ENCODE measurements at places on chromosomes 2 and 18. TPM values are rescaled to one million over a fixed set of nuclear protein-coding genes. Genes with fewer than 3 reads are reported as not detected.

GKN1 gene
- not detected for total RNA-seq

GRHL1 gene
- total RNA-seq = 9.3 TPM

DUSP19 gene
- total RNA-seq = 0.58 TPM

CHRNG gene
- not detected for total RNA-seq

GPR17 gene
- total RNA-seq = 1.0 TPM

PLGLB2 gene
- 0.87 TPM for total RNA-seq

ITGB6 gene
- 7.3 TPM for total RNA-seq

NEU2 gene
- total RNA-seq = 4.0 TPM

SERPINB4 gene
- total RNA-seq = 0.40 TPM

LRRTM4 gene
- total RNA-seq = not detected

MALL gene
- total RNA-seq = 136 TPM

- H3K27ac ChIP-seq = peak overlapping the region; percentile 98
- no peak for DNase-seq
- no peaks in the 10 kb centered on the region for H3K36me3 ChIP-seq
- H3K4me3 ChIP-seq = peak overlapping the region; percentile 93
- peaks cover 61% of the 10 kb centered on the region for H3K4me1 ChIP-seq
Measured at GRCh38 chr2:26971911-26972786, 1.7 kb downstream of the MAPRE3 start.

GRCh38 chr18:36120297-36120696, 8.8 kb downstream of the SLC39A6 start:
- no peak overlapping the region for H3K27ac ChIP-seq
- H3K27me3 ChIP-seq = no peaks in the 10 kb centered on the region
- no peaks in the 10 kb centered on the region for H3K36me3 ChIP-seq
- no peak overlapping the region for H3K4me3 ChIP-seq

- no peaks in the 10 kb centered on the region for H3K4me1 ChIP-seq
- DNase-seq = no peak
- H3K27ac ChIP-seq = no peak overlapping the region
- no peaks in the 10 kb centered on the region for H3K27me3 ChIP-seq
- H3K36me3 ChIP-seq = peaks cover 83% of the 10 kb centered on the region
- H3K4me3 ChIP-seq = no peak overlapping the region
Measured at GRCh38 chr2:10792001-10792634, 20.5 kb downstream of the PDIA6 start.

GRCh38 chr2:240387669-240388358, 47.6 kb upstream of the GPC1 start:
- peak overlapping the region; percentile 74 for H3K27ac ChIP-seq
- peak; percentile 96 for DNase-seq
- H3K36me3 ChIP-seq = no peaks in the 10 kb centered on the region
- peak overlapping the region; percentile 59 for H3K4me3 ChIP-seq
- peaks cover 13% of the 10 kb centered on the region for H3K4me1 ChIP-seq

DNA sequence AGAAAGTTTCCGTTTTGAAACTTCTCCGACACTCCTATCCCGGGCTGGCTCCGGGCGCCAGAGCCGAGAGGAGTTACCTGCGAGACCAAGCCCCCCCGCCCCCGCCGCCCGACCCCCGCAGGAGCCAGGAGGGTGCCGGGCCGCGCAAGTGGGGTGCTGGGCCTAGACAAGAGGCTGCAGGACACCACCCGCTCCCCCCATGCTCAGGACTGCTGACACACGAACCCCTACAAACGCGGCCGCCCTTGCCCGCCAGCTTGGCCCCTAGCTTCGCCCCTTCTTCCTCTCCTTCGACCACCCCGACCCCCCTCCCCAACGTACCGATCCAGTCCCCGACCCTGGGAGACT, 497 bp downstream of the PLA2R1 start:
- H3K27me3 ChIP-seq = no peaks in the 10 kb centered on the region
- peak overlapping the region; percentile 75 for H3K4me3 ChIP-seq
- no peak for DNase-seq
- H3K36me3 ChIP-seq = no peaks in the 10 kb centered on the region
- no peak overlapping the region for H3K27ac ChIP-seq

DNA sequence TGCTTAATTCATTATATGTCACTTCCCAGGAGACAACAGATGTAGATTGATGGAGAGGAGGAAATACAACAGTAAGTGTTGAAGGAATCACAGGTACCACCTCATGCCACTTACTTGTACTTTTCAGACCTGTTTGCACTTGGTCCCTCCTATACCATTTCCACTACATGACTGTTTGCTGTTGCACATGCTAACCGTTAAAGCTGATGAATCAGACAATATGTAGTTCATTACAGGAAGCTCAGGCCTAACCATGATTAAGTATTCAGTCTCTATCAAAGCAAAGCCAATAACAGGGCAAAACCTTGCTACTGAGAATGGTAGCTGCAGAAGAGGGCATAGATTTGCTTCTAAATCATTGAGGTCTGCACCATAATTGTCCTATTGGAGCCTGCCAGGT, 30.2 kb upstream of the GRP start:
- peaks cover 5% of the 10 kb centered on the region for H3K27me3 ChIP-seq
- H3K36me3 ChIP-seq = no peaks in the 10 kb centered on the region
- no peak for DNase-seq
- no peaks in the 10 kb centered on the region for H3K4me1 ChIP-seq
- H3K4me3 ChIP-seq = no peak overlapping the region

GRCh38 chr2:171260471-171261424, 100.1 kb upstream of the TLK1 start:
- no peaks in the 10 kb centered on the region for H3K27me3 ChIP-seq
- DNase-seq = peak; percentile 12
- H3K4me1 ChIP-seq = peaks cover 8% of the 10 kb centered on the region
- H3K27ac ChIP-seq = no peak overlapping the region
- no peaks in the 10 kb centered on the region for H3K36me3 ChIP-seq

DNA sequence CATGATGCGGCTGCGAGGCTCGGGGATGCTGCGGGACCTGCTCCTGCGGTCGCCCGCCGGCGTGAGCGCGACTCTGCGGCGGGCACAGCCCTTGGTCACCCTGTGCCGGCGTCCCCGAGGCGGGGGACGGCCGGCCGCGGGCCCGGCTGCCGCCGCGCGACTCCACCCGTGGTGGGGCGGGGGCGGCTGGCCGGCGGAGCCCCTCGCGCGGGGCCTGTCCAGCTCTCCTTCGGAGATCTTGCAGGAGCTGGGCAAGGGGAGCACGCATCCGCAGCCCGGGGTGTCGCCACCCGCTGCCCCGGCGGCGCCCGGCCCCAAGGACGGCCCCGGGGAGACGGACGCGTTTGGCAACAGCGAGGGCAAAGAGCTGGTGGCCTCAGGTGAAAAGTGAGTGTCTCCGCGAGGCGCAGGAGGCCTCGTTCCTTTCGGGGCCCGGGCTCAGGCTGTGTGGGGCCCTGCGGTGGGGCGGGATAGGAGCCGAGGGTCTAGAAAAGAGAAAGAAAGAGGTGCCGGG, 520 bp downstream of the GLS start:
- DNase-seq = peak; percentile 13
- peaks cover 8% of the 10 kb centered on the region for H3K36me3 ChIP-seq
- H3K27me3 ChIP-seq = no peaks in the 10 kb centered on the region
- H3K27ac ChIP-seq = peak overlapping the region; percentile 63
- peak overlapping the region; percentile 80 for H3K4me3 ChIP-seq
- H3K4me1 ChIP-seq = peaks cover 23% of the 10 kb centered on the region

- no peak overlapping the region for H3K27ac ChIP-seq
- no peaks in the 10 kb centered on the region for H3K36me3 ChIP-seq
- DNase-seq = no peak
- no peak overlapping the region for H3K4me3 ChIP-seq
- no peaks in the 10 kb centered on the region for H3K4me1 ChIP-seq
- H3K27me3 ChIP-seq = no peaks in the 10 kb centered on the region
Measured at GRCh38 chr18:27871726-27872125, 305.2 kb downstream of the CDH2 start.

GRCh38 chr18:45493830-45494229, 121.4 kb upstream of the SLC14A2 start:
- no peak for DNase-seq
- H3K4me1 ChIP-seq = no peaks in the 10 kb centered on the region
- no peak overlapping the region for H3K27ac ChIP-seq
- no peaks in the 10 kb centered on the region for H3K36me3 ChIP-seq
- no peaks in the 10 kb centered on the region for H3K27me3 ChIP-seq
- H3K4me3 ChIP-seq = no peak overlapping the region

GRCh38 chr2:205076405-205076804, 531.1 kb downstream of the PARD3B start:
- DNase-seq = no peak
- no peaks in the 10 kb centered on the region for H3K36me3 ChIP-seq
- no peak overlapping the region for H3K4me3 ChIP-seq
- H3K27ac ChIP-seq = no peak overlapping the region
- no peaks in the 10 kb centered on the region for H3K4me1 ChIP-seq

- no peaks in the 10 kb centered on the region for H3K4me1 ChIP-seq
- H3K27me3 ChIP-seq = peaks cover 11% of the 10 kb centered on the region
- no peak overlapping the region for H3K27ac ChIP-seq
Measured at GRCh38 chr2:176118601-176119339, 2.2 kb downstream of the HOXD10 start.

DNA sequence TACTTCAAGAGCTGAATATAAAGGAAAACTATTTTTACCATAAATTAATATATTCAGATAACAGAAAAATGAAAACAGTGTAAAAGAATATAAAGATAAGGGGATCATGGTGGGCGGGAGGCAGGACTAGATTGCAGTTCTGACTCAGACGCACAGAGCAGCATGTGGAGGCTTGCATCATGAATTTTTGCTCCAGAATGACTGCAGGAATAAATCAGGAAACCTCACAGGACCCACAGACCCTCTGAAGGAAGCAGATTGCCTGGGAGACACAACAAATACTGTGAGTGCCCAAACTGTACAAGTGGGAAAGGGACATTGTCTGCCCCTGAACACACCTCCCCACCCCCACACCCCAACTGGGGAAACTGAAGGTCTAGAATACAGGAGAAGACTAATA, 19.2 kb upstream of the SIGLEC15 start:
- H3K36me3 ChIP-seq = peaks cover 7% of the 10 kb centered on the region
- no peak for DNase-seq
- no peak overlapping the region for H3K4me3 ChIP-seq
- H3K4me1 ChIP-seq = peaks cover 18% of the 10 kb centered on the region
- no peak overlapping the region for H3K27ac ChIP-seq

GRCh38 chr18:33951031-33951430, 273.7 kb downstream of the NOL4 start:
- no peak overlapping the region for H3K27ac ChIP-seq
- no peak for DNase-seq
- H3K4me1 ChIP-seq = no peaks in the 10 kb centered on the region
- no peaks in the 10 kb centered on the region for H3K27me3 ChIP-seq
- no peak overlapping the region for H3K4me3 ChIP-seq

DNA sequence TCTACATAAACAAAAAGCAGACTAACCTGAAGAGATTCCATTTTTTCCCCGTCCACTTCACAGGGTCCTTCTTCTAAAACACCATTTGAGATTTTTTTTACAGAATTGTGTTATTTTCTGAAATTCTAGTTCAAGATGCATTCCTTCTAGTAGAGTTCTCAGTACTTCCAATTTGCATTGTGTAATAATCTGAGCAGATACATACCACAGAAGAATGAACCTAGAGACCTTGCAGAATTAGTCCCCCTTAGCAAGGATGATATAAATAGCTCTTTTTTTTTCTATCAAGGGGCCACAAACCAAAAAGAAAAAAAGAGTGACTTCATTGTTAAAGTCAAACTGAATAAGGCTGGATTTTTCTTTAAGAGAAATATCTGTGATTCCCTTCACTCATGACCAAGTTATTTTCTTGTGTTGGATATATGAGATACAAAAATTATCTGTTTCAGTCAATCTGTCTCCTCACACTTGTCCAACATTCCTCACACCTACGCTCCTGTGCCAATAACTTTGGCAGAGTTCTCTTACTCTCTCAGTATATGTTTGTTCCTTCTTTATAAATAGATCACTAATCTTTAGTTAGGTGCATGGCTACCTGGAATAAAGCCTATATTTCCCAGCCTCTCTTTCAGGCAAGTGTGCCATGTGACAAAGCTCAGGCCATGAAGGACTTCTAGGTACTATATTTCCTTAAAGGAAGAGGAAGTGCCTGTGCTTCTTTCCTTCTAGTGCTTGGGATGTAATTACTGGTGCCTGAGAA, 183.5 kb downstream of the ZNF385B start:
- H3K27me3 ChIP-seq = no peaks in the 10 kb centered on the region
- no peak overlapping the region for H3K4me3 ChIP-seq
- H3K4me1 ChIP-seq = 0 out of 2 replicates have a peak, but pooled peaks cover 6% of the 10 kb centered on the region
- no peak overlapping the region for H3K27ac ChIP-seq

GRCh38 chr2:74191596-74192380, 6.6 kb upstream of the MTHFD2 start:
- no peak overlapping the region for H3K27ac ChIP-seq
- no peaks in the 10 kb centered on the region for H3K36me3 ChIP-seq
- H3K4me1 ChIP-seq = no peaks in the 10 kb centered on the region

- H3K36me3 ChIP-seq = no peaks in the 10 kb centered on the region
- peak; percentile 51 for DNase-seq
- H3K27me3 ChIP-seq = no peaks in the 10 kb centered on the region
- peak overlapping the region; percentile 10 for H3K27ac ChIP-seq
- H3K4me3 ChIP-seq = no peak overlapping the region
Measured at GRCh38 chr2:10533811-10534321, 85.7 kb upstream of the ODC1 start.

DNA sequence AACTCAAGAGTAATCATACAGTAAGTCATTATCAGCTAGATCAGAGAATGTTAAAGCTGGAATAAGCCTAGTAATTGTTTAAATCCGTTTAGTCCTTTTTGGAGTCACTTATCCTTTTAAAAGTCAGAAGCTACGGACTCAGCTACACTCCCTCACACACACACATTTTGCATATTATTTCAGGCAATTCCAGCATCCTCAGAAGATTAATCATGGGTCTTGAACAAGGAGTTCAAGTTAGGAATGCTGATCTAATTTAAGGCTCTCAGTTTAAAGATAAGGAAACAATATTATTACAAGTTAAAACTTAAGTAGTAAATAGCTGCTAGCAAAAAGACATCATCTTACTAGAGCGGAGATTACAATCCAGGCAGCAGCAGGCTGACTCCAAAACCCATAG, 74.3 kb downstream of the GTF3C3 start:
- peaks cover 4% of the 10 kb centered on the region for H3K36me3 ChIP-seq
- H3K27me3 ChIP-seq = no peaks in the 10 kb centered on the region
- no peak overlapping the region for H3K27ac ChIP-seq

DNA sequence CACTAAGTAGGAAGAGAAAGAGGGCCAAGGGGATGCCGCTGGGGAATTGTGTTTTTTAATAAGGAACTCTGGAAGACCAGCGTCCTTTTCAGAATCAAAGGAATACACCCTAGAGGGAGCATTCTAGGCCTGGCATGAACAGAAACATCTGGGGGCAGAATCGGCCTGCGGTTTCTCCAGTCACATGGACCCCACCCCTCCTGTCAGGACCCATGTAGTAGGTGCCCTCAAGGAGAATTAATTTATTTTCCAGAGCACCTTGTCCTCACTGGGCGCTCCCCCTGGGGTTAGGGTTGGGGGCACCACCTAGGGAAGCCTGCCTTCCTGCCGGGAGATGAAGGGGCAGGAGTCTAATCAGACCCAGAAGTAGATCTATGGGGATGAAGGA, 44.2 kb downstream of the TMEM37 start:
- H3K4me3 ChIP-seq = no peak overlapping the region
- H3K4me1 ChIP-seq = 0 out of 2 replicates have a peak, but pooled peaks cover 4% of the 10 kb centered on the region
- no peaks in the 10 kb centered on the region for H3K36me3 ChIP-seq
- H3K27ac ChIP-seq = no peak overlapping the region
- DNase-seq = no peak

Data from PC-3 (cell line).